ENCODE measurements at places on chromosomes 5 and 9. TPM values are rescaled to one million over a fixed set of nuclear protein-coding genes. Genes with fewer than 3 reads are reported as not detected.

CATSPER3 gene
- 0.13 TPM for total RNA-seq

CDO1 gene
- 6.6 TPM for total RNA-seq

BRD3 gene
- total RNA-seq: 21.0 TPM

DDX4 gene
- not detected for total RNA-seq

OR1Q1 gene
- not detected for total RNA-seq

PCDHGA10 gene
- total RNA-seq: 10.5 TPM

TNFSF8 gene
- total RNA-seq: not detected

CARD9 gene
- 0.76 TPM for total RNA-seq

Data from mesangial cell (primary cell).